ENCODE measurements at places on chromosomes 3 and 15.

- DNase-seq, result no peak
Measured at GRCh38 chr3:125589547-125590122, 5.7 kb downstream of the OSBPL11 start.

DNA sequence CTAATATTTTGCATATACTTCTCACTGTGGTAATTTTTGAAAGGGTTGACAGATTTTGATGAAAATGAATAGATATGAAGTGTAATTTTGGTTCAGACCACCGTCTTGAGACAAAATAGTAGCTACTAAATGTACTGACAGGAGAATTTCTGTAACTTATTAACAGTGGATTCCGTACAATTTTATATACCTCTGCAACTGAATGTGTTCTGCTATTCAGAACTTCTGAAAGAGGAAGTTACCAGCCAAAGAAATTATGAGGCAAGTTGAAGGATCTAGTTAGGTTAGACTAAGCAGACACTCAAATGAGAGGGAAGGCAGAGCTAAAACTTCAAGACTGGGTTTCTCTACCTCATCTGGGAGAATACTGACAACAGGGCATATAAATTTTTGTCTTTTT lies 29.4 kb downstream of the GAP43 start:
- DNase-seq, result no peak

DNA sequence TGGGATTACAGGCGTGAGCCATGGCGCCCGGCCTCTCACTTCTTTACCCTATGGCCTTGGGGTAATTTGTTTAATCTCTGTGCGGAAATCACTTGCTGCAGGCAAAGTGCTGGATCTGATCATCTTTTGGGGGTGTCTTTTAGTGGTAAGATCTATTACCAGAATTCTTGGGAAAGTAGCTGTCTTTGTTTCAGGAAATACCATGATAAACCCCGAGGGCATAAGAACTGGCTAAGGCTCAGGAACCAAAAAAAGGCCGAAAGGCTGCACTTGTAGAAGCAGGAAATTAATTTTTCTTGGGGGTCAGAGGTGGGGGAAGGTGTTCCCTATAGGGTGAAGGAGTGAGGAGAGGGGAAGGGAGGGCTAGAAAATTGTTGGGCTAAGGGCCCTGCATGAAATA lies 22.7 kb upstream of the IGF2BP2 start:
- DNase-seq, result no peak

GRCh38 chr3:58638591-58638990 lies 28.0 kb downstream of the FAM3D start:
- DNase-seq, result no peak

DNA sequence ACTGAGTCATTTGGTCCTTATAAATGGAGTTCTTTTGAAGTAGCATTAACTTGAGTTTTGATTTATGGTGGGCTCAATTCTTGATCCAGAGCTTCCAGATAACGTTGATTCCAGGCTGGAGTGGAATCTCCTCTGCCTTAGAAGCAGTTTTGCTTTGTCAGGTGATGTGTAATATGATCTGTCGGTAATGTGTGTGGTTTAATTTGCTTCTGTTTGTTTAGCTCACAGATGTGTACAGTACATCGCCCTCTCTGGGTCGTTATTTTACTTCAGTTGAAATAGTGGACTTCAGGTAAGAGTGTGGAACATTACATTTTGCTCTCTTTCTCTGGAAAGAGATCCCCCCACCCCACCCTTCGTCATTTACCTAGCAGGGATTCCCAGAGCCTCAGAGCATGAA lies 23.1 kb downstream of the C3orf52 start:
- DNase-seq, result peak; percentile 46

GRCh38 chr15:94441760-94442159 lies 210.4 kb downstream of the MCTP2 start:
- DNase-seq, result no peak

GRCh38 chr15:67601073-67601472 lies 58.6 kb downstream of the MAP2K5 start:
- no peak for DNase-seq

DNA sequence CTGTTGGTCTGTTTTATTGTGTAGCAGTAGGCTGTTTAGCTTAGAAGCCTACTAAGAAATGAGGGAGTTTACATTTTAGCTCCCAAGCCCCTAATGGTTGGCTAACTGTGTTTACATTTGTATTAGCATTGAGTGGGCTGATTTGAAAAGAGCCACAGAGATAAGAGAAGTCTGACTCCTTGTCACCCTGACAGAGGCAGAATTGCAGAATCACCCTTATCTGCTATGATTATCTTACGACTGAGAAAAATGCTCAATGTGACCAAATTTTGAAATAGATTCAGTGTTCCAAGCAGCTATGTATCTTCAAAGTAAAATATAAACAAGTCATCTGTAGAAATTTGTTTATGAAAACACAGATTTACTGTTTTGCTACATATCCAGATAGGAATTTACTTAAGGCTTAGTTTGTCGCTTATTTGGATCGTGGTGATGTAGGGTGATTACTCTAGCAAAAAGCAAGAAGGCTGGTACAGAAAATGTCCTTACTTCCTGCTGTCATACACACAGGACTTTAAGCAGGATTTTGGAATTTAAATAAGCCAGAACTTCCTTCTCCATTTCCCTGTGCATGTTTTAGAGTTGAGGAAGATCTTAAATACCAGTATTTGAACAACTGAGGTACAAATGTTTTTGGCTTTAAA lies 19.0 kb downstream of the SEMA6D start:
- DNase-seq, result no peak

- DNase-seq, result no peak
Measured at GRCh38 chr15:46996359-46996758, 720.9 kb upstream of the SEMA6D start.

DNA sequence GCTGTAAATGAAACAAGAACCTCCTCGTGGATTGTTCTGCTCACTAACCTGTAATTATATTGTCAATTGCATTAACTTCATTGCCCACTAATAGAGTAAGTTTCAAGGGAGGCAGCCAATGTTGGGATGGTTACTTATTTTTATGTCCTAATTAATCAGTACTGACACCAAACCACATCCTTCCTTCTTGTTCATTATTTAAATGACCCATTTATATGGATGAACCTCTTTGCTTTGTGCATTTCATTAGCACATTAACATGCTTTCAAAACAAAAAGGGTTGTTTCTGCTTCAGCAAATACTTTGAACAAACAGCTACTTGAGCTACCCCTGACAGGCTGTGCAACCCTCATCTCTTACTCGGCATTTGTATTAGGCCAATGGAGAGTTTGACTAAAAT lies 374.2 kb downstream of the MECOM start:
- DNase-seq, result no peak

DNA sequence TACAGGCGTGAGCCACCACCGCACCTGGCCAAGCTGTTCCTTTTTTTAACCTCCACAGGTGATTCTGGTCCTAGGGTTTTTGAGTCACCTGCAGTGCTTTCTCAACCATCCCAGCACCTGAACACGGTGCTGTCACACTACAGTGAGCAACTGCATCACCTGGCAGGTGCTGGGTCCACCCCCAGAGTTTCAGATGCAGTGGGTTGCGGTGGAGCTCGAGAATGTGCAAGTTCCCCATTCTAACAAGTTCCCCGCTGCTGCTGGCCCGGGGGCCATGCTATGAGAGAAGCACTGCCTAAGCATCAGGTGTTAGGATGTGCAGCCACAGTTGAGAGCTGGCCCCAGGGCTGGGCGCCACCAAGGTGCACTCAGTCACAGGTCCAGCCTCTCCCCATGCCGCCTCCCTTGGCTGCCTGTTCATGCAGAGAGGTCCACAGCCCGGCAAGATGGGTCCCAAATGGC lies 18.0 kb downstream of the ISG20 start:
- no peak for DNase-seq

- no peak for DNase-seq
Measured at GRCh38 chr3:138908846-138909245, 38.1 kb downstream of the FOXL2 start.

Measured in NCI-H187 treated with DMSO at 0.1 percent for 48 hours (cell line).